NCI-H1092 treated with DMSO at 0.1 percent for 48 hours (cell line): ENCODE measurements at places on chromosomes 13 and 19.

DNA sequence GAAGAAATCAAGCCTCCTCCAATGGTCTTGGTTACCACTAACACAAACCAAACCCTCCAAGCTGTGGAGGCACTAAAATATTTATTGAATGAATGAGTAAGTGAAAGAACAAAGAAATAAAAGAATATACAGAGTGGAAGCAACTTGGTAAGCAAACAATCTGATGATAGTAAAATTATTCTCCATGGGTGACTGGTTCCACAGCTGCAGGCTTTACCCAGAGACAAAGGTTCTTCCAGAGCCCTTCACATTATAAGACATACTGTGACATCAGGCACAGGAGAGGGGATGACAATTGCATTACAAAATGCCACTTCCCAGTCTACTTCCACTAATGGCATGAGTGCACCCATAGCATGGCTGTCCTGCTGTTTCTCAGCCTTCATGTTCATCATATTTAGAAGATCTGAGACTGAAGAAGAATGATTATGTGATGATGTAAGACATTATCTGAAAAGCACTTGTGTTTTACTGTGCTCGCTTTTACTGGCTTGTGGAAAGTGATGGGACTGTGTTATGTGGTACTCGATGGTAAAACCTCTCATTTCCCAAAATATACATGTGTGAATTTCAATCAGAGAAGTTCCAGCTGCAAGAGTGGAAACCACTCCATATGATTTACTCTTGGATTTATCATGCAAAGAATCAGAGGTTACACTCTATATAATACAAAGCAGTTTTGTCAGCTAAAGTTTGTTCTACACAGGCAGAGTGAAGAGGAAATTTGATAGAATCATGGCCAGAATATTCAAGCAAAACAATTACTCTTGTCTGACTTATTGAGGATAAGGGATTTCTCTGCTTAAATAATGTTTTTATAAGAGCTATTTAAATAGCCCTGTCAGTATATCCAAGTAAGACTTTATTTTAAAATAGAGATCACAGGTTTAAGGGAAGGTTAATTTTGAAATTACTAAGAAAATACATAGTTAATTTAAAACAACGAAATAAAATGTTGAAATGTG lies 220.2 kb upstream of the NBEA start:
- no peak for DNase-seq

DNA sequence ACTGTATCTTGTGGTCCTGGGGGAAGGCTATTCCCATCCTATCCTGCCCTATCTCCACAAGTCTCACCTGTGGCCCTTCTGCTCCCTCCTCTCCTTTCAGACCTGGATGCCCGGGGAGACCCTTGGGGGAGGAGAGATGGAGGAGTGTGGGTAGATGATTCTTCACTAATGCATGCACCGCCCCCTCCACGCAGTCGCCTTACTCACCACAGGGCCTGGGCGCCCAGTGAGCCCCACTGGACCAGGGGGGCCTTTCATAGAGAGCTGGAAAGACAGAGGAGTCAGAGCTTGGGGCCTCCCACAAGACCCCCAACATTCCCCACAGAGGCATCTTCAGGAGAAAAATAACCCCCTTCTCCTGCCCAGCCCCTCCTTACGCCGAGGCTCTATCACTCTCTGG lies 14.3 kb downstream of the COL5A3 start:
- DNase-seq: no peak

DNA sequence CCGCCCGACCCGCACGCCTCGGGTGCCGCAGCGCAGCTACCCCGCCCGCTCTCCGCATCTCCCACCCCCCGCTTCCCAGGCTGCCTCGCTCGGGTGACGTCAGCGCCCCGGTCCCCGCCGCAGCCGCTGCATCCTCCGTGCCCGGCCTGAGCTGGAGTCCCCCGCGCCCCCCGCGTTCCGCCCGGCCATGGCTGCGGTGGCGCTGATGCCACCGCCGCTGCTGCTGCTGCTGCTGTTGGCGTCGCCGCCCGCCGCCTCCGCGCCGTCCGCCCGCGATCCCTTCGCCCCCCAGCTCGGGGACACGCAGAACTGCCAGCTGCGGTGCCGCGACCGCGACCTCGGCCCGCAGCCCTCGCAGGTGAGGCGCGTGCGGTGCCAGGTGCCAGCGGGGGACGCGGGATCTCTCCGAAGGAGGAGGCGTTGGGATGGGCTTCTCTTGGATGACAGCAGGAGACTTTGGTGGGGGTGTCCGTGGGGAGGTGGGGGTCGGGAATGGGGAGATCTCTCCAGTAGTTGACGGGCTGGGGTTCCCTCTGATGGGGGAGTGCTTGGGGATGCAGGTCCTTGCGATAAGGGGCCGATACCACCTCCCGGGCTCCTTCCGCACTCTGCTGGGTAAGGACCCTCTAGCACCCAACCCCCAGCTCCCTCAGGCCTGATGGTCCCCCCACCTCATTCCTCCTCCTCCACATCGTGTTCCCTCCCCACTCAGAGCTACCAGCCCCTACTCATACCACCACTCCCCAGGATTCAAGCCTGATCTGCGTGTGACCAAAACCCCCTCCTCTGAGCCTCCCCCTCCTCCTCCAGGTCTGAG lies at the start of gene TMEM59L:
Gene TMEM59L (plus strand): TSS at position 99 of the 817 bp plus-strand sequence. CDS start 89 bp downstream, at position 188.
- DNase-seq: no peak

GRCh38 chr13:40271931-40272775 lies 394.3 kb downstream of the FOXO1 start:
- no peak for DNase-seq

GRCh38 chr19:30757837-30758617 lies 385.8 kb downstream of the ZNF536 start:
- DNase-seq: no peak

- no peak for DNase-seq
Observed at GRCh38 chr19:53332484-53332883, 1.1 kb upstream of the ZNF845 start.
